ENCODE measurements at places on chromosomes 4 and X.

DNA sequence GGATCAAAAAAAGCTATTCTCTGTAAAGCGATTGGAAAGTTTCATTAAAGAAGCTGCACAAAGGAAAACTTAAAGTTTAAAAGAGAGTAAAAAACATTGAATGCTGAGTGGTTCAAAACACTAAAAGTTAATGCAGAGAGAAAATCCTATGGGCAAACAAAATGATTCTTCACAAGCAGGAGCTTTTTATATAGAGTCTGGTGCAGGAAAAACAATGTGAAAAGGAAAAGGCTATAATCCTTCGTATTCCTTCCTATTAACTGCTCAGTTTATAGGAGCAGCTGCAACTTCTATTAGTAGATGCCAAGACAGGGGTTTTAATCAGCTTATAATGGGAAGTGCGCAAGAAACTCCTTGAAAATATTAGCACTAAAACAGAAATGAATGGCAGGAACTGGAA is 100.7 kb downstream of the PDGFC start:
- DNase-seq: no peak

DNA sequence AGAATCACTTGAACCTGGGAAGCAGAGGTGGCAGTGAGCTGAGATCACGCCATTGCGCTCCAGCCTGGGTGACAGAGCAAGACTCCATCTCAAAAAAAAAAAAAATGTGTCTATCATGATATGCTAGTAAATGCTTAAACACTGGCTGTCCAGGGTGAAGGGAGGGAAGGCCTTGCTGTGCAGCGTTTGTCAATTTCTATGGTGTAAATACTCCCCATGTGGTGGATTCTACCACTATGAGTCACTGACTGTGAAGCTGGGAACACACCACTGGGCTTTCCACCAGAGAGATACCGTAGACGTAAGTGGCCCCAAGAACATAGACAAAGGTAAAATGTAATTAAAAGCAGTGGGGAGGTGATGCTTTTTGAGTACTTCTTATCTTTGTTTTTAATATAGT is 51.3 kb upstream of the LEF1 start:
- no peak for DNase-seq

GRCh38 chr4:10299601-10300000 is 157.6 kb downstream of the ZNF518B start:
- no peak for DNase-seq

DNA sequence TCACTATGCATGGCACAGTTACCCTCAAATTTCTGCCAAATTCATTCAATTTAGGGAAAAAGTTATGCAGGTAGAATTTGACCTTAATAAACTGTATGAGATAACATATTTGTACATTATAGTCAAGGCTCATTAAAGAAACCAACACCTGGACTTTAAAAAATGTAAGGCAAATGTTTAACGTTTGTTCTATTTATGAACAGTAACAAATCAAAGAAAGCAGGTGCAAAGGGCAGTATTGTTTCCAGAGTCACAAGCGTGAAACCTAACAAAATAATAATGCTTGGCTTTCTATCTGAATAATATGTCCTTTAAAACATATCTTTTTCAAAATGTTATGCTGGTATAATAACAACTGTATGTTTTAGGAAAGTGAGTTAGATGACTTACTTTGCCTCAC is 41.2 kb downstream of the LIN54 start:
- DNase-seq: no peak

Measured in eye (tissue), 1 donor.